ENCODE measurements at places on chromosomes 11 and 22.

DNA sequence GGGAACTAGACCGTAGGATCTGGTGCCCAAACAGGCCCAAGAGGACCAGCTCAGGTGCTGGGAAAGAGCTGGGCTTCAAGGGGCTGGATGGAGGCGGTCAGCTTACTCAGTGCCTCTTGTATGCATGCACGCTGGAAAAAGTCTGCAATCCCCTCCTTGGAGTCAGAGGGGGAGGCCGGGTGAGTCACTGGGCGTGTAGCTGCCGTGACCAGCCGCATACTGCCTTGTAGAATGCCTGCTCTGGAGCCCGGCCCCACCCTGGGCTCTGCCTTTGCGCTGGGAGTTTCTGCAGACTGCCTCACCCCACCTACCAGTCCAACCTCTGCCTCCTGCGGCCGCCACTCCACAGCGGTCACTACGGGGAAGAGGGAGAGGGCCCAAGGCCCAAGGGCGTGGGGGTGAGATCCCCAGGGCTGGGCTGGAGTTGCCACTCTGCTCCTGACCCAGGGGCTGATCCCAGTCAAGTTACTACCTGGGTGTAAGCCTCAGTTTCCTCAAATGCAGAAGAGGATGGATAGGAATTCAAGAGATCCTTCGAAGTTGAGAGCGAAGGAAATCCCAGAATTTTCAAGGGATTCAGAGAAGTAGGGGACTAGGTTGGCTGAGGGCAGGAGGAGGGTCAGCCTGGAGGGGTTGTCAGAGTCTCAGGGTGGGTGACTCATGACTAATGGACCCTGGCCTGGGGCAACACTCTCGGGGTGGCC lies 4.2 kb downstream of the MRGPRF start:
- DNase-seq, result no peak

DNA sequence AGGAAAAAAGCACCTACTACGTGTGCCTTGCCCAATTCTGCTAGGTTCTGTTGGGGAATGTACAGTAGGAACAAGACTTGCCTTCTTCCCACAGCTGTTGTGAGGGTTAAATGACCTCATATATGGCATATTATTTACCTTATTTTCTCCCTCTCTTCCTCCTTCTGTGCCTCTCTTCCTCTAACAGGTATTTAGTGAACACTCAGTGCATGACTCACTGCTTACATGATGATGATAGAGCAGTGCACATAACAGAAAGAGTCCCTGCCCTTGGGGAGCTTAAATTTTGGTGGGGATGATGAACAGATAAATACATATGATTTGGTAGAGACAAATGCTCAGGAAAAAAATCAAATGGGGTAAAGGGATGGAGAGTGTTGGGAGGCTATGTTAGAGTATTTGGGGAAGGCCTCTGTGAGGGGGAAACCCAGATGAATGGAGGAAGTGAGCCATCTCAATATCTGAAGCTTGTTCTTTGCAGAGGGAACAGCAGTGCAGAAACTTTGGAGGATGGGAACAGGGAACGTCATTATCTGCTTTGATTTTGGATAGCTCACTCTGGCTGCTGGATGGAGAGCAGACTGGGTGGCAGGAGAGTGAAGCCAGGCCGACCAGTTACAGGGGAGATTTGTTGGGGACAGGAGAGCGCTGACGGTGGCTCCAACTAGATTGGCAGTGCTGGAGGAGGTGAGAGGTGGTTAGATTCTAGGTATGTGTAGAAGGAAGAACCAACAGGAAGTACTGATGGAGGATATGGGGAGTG lies 95.5 kb upstream of the TENM4 start:
- no peak for DNase-seq

GRCh38 chr22:19287076-19287707 lies 4.3 kb downstream of the CLTCL1 start:
- no peak for DNase-seq

DNA sequence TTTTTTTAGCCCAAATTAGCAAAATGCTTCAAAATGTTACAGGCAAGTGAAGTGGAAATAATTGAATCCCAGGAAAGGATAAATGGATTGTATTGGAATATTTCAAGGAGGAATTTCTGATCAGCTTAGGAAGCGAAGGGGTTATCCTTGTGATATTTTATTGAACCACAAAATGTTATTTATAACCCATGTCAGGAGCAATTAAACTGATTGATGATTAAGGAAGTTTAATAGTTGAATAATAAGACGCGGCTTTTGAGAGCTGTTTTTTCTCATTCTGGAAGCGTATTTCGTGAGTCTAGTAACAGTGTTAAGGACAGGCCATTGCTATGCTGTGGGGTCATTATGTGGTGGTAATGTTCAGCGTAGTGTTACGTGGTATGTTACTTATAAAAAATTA lies 192.3 kb downstream of the TBC1D22A start:
- DNase-seq, result no peak

GRCh38 chr11:78000193-78000592 lies 5.7 kb upstream of the INTS4 start:
- DNase-seq, result peak; percentile 10

Data from stimulated activated CD4-positive, alpha-beta T cell treated with anti-CD3 and anti-CD28 coated beads, Interleukin-15, amount 100 ng/mL, for 48 hours (primary cell).